ENCODE measurements at places on chromosomes 6 and 20. TPM values are rescaled to one million over a fixed set of nuclear protein-coding genes. Genes with fewer than 3 reads are reported as not detected.

ECT2L gene
- not detected for total RNA-seq

RCAN2 gene
- total RNA-seq = 0.91 TPM

TPD52L2 gene
- total RNA-seq = 33.5 TPM

IDH3B gene
- 91.4 TPM for total RNA-seq

WFDC13 gene
- total RNA-seq = not detected

UBE2V1 gene
- total RNA-seq = 158 TPM

NFKBIL1 gene
- 13.6 TPM for total RNA-seq
